Retina (tissue), 1 donor: ENCODE measurements at places on chromosomes 7 and 10.

- DNase-seq = no peak
Observed at GRCh38 chr10:963186-963585, 25.0 kb upstream of the GTPBP4 start.

GRCh38 chr10:105070952-105071351 lies 429.9 kb downstream of the SORCS3 start:
- DNase-seq = no peak

DNA sequence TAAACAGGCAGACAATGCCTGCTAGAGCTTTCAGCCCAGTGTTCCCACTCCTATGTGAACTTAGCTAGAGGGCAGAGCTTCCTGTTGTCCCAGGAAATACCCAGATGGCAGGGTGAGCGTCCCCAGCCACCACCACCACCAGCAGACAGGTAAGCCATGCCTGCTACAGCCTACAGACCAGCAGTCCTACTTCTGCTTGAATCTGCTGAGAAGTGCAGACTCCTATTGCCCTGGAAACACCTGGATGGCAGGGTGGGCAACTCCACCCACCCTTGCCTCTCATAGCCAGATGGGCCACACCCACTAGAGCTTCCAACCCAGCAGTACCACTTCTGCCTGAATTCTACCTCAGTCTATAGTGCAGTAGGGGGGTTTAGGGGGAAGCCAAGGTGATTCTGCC lies 64.4 kb downstream of the FBXL13 start:
- no peak for DNase-seq

DNA sequence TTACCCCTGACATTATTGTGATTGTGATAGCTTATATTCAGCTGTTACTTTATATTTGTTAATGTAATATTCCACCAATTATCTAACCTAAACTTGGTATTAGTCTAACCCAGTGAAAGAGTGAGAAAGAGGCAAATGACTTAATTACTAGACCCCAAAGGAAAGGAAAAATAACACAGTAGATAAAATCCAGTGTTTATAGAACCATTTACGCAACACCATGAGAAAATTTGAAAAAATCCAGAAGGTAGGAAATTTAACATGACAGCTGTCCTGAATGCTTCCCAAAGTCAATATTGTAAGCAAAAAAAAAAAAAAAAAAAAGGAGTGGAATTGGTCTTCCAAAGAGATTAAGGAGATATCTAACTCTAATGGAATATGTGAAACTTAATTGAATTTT lies 741.5 kb upstream of the GHITM start:
- DNase-seq = no peak

DNA sequence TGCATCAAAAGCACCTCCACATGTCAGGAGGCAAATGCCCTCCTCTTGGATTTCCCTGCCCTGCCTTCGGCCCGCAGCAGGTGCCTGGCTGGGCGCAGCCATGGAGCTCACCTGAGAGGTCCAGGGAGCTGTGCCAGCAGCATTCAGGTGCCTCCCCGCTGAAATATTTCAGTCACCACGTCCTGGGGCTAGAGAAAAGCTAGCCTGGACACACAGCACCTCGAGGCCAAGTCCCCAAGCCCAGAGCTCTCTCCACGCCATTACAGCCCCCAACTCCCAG lies 102.7 kb downstream of the MAD1L1 start:
- DNase-seq = no peak

DNA sequence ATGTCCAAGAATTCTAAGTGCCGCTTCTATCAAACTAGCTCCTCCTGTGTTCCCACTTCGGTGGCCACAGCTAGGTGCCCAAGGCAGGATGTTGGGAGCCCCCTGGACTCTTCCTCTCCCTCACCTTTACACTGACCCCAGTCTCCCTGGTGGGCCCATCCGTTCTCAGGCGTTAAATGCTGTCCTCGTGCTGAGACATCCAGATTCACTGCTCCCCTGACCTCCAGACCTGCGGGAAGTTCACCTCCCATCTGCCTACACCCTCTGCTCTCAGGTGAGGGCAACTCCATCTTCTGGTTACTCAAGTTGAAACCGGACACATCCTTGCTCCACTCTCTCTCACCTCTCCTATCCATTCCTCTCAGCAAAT lies 114.3 kb downstream of the ARHGAP22 start:
- no peak for DNase-seq

GRCh38 chr10:30812018-30812851 lies 182.7 kb upstream of the LYZL2 start:
- no peak for DNase-seq

DNA sequence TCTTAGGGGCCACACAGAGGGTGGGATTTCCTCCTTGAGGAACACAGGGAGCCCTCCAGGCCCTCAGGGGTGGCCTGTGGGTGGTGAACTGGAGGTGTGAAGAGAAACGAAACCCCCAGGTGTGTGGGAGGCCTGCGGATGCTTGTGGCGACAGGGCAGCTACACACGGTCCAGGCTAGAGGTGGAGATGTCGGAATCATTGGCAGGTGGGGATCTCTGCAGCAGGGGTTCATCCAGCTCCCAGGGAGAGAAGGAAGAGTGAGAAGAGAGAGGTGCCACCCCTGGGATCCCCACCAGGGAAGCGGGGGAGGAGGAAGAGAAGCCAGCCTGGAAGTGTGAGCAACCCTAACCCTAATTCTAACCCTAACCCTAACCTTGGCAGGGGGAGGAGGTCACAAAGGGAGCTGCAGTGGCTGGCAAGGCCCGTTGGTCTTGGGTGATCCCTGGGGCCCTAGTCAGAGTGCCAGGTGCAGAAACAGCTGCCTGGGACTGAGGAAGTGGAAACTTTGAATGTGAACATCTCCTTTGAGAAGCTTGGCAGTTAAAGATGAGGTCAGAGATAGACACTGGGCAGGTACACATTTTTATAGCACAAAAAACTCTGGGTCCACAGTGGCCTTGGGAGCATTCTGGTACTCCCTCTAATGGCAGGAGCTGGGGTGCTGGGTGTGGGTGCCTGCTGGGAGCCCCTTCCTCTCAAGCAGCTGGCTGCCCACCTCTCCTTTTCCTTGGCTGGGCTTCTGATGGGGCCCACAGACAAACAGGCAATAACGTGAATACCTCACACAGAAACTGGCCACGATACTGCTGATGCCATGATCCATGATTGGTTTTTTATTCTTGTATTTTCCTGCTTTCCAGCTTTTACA lies 6.8 kb upstream of the AEBP1 start:
- no peak for DNase-seq

GRCh38 chr7:68730194-68730593 lies 868.1 kb upstream of the AUTS2 start:
- no peak for DNase-seq

DNA sequence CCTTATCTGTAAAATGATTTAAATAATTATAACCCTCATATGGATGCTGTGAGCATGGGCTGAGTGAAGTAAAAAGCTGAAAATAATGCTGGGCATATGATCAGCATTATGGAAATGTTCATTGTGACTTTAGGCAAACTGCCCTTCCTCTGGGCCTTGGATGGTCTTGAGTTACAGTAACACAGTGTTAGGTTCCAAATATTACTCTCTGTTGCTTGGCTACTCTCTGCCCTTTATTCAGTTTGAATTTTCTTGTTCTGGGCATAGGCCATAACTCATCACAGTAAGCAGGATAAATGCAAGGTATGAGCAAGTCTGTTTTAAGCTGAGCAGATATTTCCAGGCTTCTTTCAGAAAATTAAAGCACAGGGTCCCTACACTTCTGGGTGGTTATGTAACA lies 868.0 kb downstream of the KCNMA1 start:
- DNase-seq = no peak

DNA sequence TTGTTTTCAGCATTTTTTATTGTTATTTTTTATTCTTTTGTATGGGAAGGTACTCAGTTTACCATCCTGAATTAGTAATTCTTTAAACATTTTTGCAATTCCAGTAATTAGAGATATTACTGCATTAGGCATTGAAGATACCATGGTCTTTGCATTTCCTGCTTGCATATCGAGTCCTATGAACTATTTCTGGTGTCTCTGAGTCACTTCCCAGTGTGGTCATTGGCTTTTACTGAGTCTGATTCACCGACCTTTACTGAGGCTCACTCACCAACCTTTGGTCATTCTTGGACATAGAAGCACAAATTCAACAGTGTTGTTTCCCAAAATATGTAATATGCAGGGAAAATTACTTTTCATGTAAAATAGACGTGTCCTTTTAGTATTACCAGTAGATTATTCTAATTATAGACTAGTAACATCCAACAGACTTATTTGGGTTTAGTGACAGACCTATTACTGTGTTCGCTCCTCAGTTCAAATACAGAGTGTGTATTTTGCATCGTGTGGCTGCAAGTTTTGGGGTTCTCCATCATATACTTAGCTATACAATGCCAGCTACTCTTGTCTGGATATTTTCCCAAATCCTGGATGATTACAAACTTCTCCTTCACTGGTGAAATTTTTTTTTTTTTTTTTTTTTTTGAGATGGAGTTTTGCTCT lies 180.7 kb upstream of the PRSS1 start:
- no peak for DNase-seq

- DNase-seq = peak; percentile 48
Observed at GRCh38 chr10:72043016-72043834, 45.1 kb downstream of the SPOCK2 start.

DNA sequence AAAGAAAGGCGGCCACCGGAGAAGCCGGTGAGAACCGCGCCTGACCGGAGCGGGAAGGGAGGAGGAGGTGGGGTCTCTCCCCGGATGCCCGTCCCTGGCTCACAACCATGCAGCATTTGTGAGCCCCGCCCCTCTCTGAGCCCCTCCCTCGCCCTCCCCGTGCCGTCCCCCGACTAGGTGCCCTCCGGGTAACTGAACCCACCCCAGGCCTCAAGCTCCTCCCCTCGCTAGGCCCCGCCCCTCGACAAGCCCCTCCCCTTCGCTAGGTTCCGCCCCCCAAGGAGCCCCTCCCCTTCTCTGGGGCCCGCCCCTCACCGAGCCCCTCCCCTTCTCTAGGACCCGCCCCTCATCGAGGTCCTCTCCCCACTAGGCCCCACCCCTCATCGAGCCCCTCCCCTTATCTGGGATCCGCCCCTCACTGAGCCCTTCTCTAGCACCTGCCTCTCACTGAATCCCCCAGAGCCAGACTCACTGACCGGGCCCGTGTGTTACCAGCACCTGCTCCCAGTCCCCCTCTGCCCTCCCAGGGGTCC lies 42.2 kb upstream of the HSPB1 start:
- DNase-seq = no peak

DNA sequence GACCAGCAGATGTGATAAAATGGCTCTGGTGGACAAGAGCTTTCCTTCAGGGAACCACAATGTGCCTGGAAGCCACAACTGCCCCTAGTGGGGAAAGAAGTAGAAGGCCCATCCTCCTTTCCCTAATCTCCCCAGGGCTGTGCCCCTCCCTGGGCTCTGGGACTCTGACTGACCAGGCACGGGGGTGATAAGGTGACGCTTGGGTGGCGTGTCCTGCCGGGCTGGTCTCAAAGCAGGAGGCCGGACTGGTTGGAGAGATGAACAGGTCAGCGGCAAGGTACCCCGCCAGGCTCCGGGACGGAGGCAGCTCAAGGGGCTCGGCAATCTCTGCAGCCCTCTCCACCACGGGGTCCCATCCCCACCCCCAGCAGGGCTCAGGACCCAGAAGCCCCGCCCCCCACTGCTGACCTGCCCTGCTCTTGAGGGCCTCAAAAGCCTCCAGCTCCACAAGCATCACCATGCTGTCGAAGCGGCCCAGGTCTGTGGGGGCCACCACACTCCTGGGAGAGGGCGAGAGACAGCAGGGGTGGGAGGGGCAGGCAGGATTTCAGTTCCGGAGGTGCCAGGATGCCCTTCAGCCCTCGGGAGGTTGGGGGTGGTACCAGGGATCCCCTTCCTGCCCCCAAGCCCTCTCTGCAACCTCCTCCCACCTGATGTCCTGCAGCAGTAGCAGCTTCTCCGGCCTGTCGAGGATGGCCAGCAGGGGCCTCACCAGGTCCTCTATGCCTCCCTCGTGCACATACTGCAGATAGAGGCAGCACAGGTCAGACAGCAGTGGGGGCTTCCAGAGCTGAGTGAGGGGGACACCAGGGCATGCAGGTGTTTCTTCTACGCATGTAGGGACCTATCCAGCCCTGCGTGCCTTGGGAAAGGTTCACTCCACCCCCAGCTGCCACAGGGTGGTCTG lies 12.2 kb downstream of the LZTS2 start:
- DNase-seq = peak; percentile 43

DNA sequence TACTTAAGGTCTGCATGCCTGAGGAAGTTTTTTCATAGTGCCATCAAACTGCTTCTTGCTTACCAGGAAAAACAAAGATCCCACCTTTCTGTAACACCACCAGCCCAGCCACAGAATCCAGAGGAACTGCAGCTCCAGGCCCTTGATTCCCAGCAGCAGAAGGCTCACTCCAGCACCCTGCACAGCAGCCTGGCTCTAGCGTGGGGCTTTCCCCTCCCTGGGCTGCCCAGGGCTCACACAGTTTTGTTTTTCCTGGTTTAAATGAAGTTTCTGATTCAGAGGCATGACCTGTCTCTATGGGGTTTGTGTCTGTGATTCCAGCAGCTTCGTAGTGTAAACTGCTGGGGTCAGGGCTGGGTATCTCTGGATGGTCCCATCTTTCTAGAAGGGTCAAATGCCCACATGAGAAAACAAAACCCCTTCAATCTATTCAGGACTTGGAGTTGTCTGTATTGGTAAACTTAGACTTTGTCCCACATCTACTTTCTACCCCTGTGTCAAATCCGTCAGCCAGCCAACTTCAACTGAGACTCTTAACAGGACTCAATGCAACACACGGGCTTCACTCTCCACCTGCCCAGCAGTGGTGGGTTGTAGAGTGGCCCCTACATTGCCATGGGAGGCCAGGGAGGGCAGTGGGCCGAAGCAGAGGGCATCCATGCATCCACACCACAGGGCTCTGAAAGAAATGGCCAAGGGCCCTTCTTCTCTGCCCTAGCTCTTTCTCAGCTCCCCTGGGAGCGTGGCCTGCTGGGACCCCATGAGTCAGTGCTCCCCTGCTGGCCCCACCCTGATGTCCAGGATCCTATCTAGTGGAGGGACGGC lies 73.6 kb downstream of the ATXN7L1 start:
- no peak for DNase-seq

DNA sequence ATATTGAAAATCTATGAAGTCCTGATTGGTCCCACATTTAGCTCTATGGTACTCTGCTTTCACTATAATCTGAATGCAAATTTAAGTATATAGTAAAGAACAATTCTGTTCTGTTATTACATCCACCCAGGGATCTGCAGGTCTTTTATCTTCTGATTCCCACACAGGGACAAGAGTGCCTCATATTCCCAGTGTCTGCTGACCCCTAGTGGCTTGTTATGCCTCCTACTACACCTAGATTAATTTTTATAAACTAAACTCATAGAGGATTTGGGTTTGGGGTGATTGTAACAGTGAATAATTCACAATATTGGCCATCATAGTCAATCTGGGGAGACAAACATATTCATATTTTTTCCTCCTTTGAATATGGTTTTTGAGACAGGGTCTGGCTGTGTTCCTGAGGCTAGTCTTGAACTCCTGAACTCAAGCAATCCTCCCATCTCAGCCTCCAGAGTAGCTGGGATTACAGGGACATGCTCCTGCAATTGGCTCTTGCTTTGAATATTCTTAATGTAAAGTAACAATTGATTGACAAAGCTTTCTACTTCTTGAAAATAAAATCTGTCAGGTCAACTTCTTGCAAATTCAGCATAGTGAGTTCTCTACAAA lies 282.1 kb downstream of the KCND2 start:
- DNase-seq = peak; percentile 28
